ENCODE measurements at places on chromosomes 13 and 19.

DNA sequence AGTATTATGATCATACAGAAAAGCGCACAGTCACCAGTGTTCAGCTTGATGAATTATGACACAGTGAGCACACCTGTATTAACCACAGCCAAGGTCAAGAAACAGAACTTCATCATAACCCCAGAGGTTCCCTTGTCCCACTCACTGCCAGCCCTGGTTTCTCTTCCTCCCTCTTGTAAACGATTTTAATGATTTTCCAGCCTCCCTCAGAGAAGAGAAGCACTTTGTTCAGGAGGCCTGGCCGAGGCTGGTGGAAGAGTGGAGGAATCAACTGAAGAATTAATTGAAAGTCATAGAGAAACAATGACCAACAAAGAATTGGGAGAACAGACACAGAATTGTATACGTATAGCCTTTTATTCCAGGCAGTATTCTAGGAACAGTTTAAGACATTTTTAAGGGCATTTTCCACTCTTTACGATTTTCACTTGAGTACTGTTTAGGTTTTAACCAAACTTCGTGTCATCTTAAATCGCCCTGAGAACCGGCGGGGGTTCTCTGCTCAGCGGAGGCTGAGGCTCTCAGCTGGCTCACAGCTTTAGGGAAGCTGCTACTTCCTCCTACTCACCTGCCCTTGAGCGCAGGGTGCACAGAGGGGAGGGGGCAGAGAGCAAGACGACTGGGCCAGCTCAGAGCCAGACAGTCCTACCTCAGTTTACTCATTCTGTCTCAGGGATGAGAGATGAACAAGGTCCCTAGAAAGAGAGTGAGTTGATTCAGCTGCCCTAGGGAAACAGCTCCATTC lies 108.6 kb downstream of the AKAP11 start:
- DNase-seq: no peak

DNA sequence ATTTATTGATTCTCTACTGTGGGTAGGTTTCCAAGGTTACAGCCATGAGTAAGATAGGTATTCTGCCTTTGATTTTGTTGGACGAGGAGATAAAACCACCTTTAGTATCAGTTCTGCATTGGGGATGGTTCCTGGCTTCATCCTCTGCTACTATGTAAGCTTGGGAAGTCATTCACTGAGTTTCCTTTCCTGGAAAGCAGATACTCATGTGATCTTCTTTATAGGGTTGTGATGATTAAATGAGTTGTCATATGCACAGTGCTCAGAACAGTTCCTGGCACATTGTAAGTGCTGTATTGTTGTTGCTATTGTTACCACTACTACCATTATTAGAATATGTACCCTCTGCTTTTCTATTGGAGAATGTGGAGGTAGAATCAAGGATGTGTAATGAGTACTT lies 13.1 kb upstream of the WTIP start:
- no peak for DNase-seq

DNA sequence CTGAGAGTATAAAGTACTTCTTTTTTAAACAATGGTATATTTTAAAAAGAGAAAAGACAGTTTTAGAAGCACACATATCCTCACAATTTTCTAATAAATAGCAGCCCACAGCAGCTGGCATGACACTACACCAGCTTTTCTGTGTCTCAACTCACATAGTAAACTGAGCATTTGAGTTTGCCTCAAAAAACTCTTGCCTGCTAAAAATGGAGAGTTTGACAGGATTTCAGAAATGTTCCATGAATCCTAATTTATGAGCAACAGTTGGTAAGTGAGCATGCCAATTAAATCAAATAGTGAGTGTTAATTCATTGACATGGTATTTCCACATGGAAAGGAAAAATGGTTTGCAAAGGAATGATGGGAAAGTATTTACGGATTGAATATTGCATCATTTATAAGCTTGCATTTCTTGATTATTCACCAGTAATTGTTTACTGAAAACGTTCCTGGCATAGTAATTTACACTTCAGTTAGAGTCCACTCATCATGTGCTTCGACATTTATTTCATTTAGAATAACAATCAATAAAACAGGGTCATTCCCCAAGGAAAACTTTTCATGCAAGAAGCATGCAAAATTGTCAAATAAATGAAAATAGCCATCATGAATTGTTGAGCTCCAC lies 323.0 kb downstream of the EFNB2 start:
- DNase-seq: no peak

DNA sequence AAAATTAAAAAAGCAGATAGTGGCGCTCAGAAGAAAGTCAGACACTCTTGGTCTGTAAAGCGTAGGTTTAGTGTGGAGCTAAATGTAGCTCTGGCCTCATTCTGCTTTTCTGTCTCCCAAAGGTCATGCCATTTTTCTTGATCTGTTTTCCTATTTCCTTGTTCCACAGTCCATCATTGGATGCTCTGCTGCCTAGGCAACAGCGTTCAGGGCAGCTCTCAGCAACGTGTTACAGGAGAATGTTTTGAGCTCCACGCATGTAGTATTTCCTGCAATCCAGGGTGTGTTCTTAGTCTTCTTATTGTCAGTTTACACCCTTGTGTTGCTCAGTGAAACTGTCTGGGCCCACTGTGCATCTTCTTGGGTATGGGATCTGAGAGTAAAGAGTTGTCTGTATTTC lies 46.0 kb upstream of the PCDH8 start:
- no peak for DNase-seq

Data from esophagus squamous epithelium (tissue), 5 donors.